Prostate gland (tissue), 2 donors: ENCODE measurements at places on chromosomes 7 and 10. TPM values are rescaled to one million over a fixed set of nuclear protein-coding genes. Genes with fewer than 3 reads are reported as not detected.
A peak's percentile ranks its signal among the peaks of the same experiment; 100 is the strongest.

DNA sequence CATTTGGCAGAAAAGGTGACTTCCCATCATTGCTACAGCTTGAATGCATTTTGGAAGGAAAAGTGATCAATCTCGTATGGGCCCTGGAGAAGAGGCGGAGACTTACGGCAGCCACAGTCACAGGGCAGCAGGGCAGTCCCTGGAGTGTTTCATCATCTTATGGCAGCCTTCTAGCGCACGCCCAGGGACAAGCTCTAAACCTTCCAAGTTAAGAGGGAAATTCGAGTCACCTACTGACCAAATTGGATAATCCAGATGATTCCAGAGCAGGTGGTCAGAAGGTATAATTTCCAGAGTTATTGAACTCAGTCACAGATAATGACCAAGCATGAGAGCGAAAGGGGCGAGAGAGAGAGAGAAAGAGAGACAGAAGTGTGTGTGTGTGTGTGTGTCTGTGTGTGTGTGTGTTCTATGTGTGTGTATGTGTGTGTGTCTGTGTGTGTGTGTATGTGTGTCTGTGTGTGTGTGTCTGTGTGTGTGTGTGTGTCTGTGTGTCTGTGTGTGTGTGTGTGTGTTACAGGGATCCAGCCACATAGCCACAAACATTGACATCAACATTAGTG is 123.7 kb upstream of the ADAM12 start:
- DNase-seq: no peak
- H3K4me1 ChIP-seq: no peaks in the 10 kb centered on the region
- no peaks in the 10 kb centered on the region for H3K27me3 ChIP-seq
- no peak overlapping the region for H3K4me3 ChIP-seq
- no peaks in the 10 kb centered on the region for H3K36me3 ChIP-seq

Gene FAM237B
- not detected for total RNA-seq

DNA sequence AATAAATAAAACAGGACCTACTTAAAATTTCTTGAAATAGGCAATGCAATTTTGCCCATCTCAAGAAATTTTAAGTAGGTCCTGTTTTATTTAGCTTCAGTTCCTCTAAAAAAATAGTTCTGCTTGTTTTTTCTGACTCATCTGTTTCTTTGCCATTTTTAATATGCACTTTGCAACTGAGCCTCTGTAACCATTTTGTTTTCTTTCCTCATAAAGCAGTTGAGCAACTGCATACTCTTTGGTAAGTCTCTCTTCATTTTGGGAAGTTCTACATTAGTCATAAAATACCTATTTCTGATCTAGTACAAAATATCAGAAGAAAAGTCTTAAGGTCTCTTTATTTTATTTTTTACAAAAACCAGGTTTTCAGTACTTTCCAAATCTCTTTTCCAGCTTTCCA is 18.0 kb downstream of the TAS2R40 start:
- no peak overlapping the region for H3K4me3 ChIP-seq
- H3K36me3 ChIP-seq: no peaks in the 10 kb centered on the region
- H3K27me3 ChIP-seq: no peaks in the 10 kb centered on the region
- no peaks in the 10 kb centered on the region for H3K4me1 ChIP-seq
- DNase-seq: no peak

- H3K27ac ChIP-seq: no peak overlapping the region
- H3K27me3 ChIP-seq: no peaks in the 10 kb centered on the region
- no peak for DNase-seq
- no peak overlapping the region for H3K4me3 ChIP-seq
- no peaks in the 10 kb centered on the region for H3K4me1 ChIP-seq
Observed at GRCh38 chr10:19043431-19043830, 5.2 kb upstream of the MALRD1 start.

Gene AZGP1
- total RNA-seq: 4,716 TPM

DNA sequence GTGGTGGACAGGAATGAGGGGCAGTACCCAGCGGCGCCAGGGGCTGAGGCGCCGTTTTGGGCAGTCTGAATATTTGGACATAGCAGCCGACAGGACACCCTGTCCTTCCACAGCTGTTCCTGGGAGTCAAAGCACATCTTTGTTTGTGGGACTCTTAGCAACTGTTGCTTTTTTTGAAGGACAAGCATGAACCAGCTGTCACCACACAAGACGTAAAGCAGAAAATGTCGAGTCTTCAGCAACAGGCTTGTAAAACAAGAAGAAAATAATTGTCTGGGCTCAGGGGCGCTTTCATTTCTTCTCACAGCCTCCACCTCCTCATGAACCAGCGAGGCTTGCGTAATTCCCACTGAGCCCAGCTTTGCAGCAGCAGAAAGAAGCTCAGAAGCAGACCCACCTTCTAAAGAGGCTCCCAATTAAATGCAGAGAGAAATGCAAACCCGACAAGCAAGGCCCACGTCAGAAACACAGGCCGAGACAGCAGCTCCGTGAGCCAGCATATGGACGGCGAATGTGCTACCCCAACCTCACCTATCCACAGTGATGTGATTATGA is 68.9 kb upstream of the DNAAF5 start:
- DNase-seq: no peak
- no peaks in the 10 kb centered on the region for H3K36me3 ChIP-seq
- H3K27ac ChIP-seq: no peak overlapping the region

GRCh38 chr10:122560279-122560804 is at the start of gene DMBT1:
Gene DMBT1, plus strand, starts transcription at chr10:122560754. Its CDS starts 17 bp downstream, at chr10:122560771.
- H3K4me3 ChIP-seq: no peak within 1 kb of the TSS
- no peak for DNase-seq
- no peaks in the 10 kb centered on the region for H3K36me3 ChIP-seq

Gene ABCB1
- 10.2 TPM for total RNA-seq

GRCh38 chr7:75631711-75632110 is 107.0 kb downstream of the HIP1 start:
- no peak for DNase-seq
- H3K36me3 ChIP-seq: no peaks in the 10 kb centered on the region
- no peak overlapping the region for H3K27ac ChIP-seq
- H3K4me1 ChIP-seq: no peaks in the 10 kb centered on the region
- no peak overlapping the region for H3K4me3 ChIP-seq
- no peaks in the 10 kb centered on the region for H3K27me3 ChIP-seq

- H3K27ac ChIP-seq: no peak overlapping the region
- H3K27me3 ChIP-seq: no peaks in the 10 kb centered on the region
- no peak for DNase-seq
- no peaks in the 10 kb centered on the region for H3K36me3 ChIP-seq
- no peaks in the 10 kb centered on the region for H3K4me1 ChIP-seq
Observed at GRCh38 chr7:23014681-23015080, 751 bp upstream of the HYCC1 start.

Gene UMAD1
- total RNA-seq: 31.4 TPM

Gene FKBP6
- not detected for total RNA-seq

Gene GRM3
- total RNA-seq: not detected

- H3K36me3 ChIP-seq: no peaks in the 10 kb centered on the region
- H3K4me1 ChIP-seq: peaks cover 4% of the 10 kb centered on the region
- H3K27me3 ChIP-seq: no peaks in the 10 kb centered on the region
- no peak for DNase-seq
- peak overlapping the region; percentile 18 for H3K27ac ChIP-seq
Observed at GRCh38 chr10:113978802-113979201, 64.9 kb upstream of the ADRB1 start.

DNA sequence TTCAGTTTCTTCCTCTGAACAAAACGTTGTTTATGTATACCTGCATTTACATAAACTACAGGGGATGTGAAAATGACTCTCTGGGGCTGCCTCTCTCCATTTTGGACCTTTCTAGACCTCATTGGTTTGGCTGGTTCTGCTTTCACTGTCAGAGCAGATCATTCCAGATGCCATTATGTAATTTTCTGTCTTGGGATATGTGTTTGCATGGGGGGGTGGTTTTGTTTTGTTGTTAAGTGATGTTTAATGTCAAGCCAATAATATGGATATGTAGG is 172.4 kb downstream of the LRRC4 start:
- no peaks in the 10 kb centered on the region for H3K27me3 ChIP-seq
- no peak overlapping the region for H3K4me3 ChIP-seq
- no peaks in the 10 kb centered on the region for H3K36me3 ChIP-seq
- DNase-seq: no peak
- H3K27ac ChIP-seq: no peak overlapping the region
